ENCODE measurements at places on chromosomes 12 and 14.

DNA sequence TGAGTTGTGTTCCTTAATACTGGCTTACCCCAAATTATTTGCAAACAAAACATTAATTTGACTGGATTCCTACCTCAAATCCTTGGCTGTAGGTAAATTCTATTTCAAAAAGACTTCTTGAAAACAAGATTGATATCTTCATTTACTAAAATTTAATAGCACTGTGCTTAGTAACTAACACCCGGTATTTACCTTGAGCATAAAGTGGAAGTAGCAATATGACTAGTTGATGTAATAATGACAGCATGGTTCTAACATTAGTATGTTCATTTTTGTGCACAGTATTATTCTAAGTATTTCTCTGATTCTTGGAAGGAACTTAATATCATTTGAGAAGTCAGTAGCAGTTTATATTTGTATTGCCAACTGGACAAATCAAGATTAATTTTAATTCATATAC is 96.8 kb downstream of the PPHLN1 start:
- no peak for DNase-seq

DNA sequence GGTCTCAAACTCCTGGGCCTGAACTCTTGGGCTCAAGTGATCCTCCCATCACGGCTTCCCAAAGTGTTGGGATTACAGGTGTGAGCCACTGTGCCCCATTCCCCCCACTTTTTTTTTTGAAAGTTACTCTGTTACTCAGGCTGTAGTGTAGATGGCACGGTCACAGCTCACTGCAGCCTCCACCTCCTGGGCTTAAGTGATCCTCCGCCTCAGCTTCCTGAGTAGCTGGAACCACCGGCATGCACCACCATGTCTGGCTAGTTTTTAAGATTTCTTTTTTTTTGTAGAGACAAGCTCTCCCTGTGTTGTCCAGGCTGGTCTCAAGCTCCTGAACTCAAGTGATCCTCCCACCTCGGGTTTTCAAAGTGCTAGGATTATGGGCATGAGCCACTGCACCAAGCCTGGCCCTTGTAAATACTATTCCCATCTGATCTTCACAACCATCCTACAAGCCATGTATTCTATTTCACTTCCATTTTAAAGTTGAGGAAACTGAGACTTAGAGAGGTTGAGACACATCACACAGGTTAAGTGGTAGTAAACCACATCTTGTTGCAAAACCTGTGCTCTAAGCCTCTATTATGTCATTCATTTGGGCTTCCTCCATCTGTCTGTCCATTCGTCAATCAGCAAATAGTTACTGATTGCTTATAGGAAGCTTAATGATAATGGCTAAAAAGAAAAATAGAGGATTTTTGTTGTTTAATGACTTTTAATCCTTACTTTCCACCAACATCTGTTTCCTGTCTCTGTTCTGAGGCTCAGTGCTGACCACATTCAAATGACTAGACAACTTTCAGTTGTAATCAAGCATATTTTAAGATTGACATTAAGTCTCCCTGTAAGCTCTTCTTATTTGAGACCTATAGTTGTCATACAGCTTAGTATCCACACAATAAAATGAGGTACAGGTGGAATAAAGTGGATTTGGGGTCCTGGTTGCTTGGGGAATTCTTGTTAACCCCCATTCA is 9.2 kb downstream of the ASCL4 start:
- DNase-seq: no peak

- peak; percentile 96 for DNase-seq
These were observed 3.5 kb upstream of the AAAS start for GRCh38 chr12:53324779-53325510.

GRCh38 chr12:123351349-123351748 is 13.3 kb downstream of the SBNO1 start:
- no peak for DNase-seq

GRCh38 chr14:97707603-97708002 is 910.4 kb downstream of the VRK1 start:
- no peak for DNase-seq

DNA sequence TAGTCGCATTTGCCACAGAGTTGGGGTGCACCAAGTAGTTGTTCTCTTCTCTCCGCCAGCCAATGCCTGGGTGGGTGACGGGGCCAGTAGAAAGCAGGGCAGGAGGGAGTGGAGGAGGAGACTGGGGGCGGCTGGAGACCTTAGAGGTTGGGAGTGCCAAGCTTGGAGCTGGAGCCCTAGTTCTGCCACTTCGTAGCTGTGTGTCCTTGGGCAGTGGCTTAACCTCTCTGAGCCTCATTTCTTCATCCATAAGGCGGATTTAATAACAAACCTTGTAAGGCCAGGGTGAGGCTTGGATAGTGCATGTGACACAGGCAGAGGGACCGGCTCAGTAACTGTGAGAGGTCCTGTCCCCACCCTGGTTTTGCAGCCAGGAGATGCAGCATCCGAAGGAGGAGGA is 81.1 kb upstream of the LHX5 start:
- no peak for DNase-seq

- DNase-seq: no peak
These were observed 10.5 kb downstream of the RASSF9 start for GRCh38 chr12:85825746-85826145.

DNA sequence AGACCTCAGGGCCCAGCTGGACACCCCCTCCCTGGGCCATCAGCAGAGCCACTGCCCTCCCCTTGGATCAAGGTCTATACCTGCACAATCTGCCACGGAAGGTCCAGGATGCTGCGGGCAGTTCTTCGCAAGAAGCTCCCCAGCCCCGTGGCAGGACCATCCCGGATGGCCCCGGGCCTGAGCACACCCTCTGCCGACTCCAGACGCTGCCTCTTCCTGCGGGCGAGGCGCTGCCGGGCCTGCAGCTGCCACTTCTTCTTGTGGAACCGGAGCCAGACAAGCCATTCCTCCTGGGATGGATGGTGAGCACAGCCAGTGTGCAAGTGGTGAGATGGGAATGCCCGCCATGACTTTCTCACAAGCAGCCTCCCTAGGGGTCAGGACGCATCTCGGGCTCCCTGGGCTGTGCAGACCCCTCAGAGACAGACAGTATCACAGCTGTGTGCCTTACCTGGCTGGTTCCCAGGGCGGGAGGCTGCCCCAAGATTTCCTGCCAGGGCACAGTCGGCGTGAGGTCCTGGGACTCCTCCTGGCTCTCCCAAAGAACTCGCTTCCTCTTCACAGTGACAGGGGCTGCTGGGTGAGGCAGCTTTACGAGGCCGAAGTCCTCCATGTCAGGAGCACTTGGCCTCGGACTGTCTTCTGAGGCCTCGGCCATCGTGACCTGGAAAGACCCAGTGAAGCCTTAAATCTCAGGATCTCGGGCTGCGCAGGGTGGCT is 30.8 kb downstream of the P2RX2 start:
- DNase-seq: no peak

DNA sequence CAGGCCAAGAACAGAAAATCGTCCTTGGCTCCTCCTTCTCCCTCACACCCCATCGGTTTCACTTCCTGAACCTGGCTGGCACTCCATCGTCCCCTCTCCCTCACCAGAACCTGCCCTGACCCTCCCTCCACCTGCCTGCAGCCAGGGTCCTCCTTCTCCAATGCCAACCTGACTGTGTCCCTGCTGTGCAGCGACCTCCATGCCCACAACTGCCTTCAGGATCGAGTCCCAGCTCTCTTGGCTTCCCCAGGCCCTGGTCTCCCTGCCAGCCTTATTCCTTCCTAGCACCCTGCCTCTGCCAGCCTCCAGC is 19.8 kb downstream of the HVCN1 start:
- DNase-seq: no peak

DNA sequence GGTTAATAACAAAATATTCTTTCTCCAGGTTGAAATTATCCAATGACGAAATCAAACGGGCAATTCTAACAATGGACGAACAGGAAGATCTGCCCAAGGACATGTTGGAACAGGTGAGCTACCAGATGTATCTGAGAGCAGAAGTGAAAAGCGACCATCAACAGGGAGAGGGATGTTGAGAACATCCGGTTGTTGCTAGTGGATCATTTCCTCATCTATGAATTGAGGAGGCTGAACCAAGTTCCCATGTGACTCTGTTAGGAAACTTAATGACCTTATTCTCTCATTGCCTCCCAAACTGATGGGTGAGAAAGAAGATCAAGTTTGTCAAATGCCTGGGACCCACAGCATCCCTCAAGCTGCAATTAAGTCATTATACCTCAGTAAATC is 117.7 kb downstream of the GPR135 start:
- no peak for DNase-seq

DNA sequence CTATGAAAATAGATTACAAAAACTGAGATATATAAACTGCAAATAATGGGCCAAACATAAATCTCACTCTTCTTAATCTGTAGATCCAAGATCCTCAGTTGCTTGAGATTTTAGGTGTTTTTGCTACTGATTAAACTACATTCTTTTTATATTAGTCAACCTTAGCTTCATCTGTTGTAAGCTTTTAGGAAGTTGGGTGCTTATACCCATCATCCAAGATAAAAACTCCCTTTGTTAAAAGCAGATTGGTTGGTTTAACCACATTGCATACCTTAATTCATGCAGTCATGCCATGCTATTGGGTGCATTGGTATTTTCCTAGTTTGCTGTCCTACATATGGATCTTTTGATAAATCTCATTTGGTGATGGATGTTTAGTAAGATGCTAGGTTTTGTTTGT is 46.2 kb upstream of the DIP2B start:
- DNase-seq: peak; percentile 16

DNA sequence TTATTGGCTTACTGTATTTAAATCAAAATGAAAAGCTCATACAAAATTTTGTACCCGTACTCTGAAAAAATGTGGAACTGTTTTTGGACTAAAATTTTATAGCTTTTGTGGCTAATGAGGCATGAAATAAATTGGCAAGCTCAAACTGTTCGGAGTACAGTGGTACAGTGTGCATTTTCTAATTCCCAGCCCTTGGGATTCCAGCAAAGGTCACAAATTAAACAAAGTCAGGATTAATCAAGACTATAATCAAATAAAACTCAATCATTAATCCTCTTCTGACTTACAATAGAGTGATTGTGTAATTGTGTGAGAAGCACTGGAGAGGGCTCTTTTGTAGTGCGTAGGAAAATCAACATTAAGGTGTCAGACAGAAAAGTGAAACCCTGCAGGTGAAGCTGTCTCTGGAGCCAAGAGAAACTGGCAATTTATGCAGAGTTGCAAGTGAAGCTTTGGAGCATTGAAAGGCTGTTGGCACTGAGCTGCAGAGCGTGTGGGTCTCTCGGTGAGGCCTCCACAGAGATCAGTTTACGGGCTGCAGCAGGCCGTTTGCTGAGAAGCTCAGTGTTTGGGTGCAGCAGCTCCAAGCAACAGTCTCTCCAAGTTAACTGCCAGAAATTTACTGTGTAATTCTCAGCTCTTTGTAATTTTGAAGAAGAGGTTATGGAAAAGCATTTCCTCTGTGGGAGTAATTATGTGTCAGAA is 275.9 kb downstream of the FBXL14 start:
- peak; percentile 43 for DNase-seq

- DNase-seq: no peak
These were observed 16.5 kb upstream of the OR10AD1 start for GRCh38 chr12:48219631-48220030.

GRCh38 chr14:51168215-51168613 is 71.8 kb upstream of the TMX1 start:
- DNase-seq: no peak

DNA sequence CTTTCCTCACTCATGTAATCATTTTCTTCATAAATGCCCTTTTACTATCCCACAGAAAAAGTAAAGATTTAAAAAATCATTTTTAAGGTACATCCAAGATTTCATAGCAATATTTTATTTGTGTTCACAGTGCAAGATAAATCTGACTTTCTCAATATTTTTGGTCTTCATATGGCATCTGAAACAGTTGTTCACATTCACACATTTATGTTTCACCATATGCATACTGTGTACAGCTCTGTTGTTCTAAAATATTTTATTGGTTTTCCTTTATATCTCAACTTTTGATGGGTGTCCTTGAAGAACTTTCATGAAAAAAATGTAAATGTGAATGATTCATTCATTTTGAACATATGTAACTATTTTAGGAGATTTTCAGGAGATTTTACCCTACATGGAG is 348.7 kb downstream of the SNAPC1 start:
- no peak for DNase-seq

- DNase-seq: no peak
These were observed 338.0 kb upstream of the RPL10L start for GRCh38 chr14:46989566-46989965.

GRCh38 chr12:79194595-79194994 is 330.0 kb downstream of the SYT1 start:
- no peak for DNase-seq

- no peak for DNase-seq
These were observed 46.9 kb upstream of the NOS1 start for GRCh38 chr12:117408161-117408791.

DNA sequence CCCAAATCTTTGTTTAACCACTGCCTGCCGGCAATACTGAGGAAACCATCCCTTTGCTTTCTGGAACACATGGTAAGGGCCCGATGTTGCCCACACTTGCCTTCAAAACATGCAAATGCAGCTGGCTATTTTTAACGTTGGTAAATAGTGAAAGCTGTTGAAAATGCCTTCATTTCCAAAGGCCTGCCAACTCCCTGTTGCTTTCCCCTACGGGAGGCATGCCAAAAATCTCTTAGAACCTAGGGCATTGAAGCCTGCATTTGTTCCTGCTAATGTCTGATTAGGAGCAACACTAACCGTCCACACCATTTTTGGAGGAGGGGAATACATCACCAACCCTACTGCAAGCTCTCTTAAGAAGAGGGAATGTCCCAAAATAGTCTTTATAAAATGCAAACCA is 152.6 kb upstream of the NOS1 start:
- no peak for DNase-seq

- no peak for DNase-seq
These were observed 6.8 kb upstream of the PPP1R13B start for GRCh38 chr14:103854017-103854808.

DNA sequence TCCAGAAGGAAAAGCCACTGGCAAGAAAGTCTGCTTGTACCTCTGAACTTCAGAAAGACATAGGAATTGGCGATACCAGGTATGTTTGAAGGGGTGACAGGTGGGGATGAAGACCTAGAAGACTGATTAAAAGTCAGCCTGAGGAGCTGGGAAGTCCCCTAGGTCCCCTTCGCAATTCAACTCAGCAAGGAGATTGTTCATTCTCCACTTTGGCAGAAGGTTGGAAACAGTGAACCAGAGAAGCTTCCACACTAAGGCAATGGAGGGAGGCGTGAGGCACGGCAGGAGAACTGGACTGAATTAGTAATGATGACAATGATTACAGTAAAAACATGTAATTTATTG is 240.3 kb upstream of the TMPO start:
- DNase-seq: no peak

GRCh38 chr12:62331306-62331705 is 71.1 kb downstream of the USP15 start:
- no peak for DNase-seq

GRCh38 chr12:43011383-43011926 is 421.9 kb upstream of the PRICKLE1 start:
- no peak for DNase-seq

DNA sequence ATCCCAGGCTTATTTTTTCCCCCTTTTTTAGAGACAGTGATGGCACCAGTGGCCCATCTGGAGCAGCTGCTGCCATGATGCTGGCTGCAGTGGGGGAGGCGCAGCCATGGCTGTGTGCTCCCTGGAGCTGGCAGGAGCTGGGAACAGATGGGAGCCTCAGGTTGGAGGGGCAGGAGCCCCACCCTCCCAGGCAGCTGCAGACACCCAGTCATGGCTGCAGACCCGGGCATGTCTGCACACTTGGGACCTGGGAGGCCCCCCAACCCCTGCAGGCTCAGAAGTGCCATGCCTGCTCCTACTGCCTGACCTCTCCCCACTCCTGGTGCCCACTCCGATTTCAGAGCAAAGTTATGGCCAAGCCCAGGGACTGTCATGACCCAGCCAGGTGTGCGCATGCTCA is 25.1 kb downstream of the CDKL1 start:
- no peak for DNase-seq
